ENCODE measurements at places on chromosomes 6 and 20.

DNA sequence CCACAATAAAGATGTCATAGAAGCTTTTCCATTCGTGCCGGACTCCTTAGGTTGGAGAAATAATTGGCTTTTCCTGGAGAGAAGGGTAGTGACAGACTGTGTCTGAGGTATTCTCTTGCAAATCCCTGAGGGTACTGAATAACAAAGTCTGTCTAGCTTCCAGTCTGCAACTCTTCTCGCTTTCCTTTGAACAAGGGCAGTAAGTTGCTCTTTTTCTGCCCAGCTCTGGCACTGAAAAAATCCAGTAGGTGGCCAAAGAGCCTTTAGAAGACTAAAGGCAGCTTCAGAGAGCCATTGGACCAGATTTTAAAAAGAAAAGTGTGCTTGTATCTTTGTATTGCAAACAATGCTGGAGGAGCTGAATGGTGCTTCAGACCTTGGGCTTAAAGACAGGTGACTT is 20.7 kb upstream of the RREB1 start:
- DNase-seq: no peak

GRCh38 chr20:40815156-40816038 is 126.4 kb upstream of the MAFB start:
- DNase-seq: no peak

- DNase-seq: no peak
These were observed 588.4 kb upstream of the CITED2 start for GRCh38 chr6:139962654-139963347.

- DNase-seq: no peak
These were observed 608.3 kb upstream of the CITED2 start for GRCh38 chr6:139982652-139983295.

GRCh38 chr6:101398716-101399615 is 5.5 kb downstream of the GRIK2 start:
- no peak for DNase-seq

DNA sequence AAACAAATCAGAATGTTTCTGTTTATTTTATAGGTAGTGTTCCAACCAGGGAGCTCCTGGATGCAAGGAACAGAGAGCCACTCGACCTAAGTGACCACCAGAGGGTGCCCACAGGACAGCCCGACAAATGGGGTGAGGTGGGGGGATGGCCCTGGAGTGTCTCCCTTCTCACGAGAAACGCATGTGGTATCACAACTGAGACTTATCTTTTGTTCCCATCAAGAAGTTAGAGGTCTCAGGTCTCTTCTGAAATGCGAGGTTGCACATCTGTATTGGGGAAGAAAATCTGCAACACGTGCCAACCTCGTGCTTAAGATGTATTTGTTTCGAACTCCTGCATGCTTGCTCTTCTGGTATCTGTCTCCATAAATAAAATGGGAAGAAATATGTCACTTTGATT is 104.0 kb downstream of the ISM1 start:
- DNase-seq: no peak

DNA sequence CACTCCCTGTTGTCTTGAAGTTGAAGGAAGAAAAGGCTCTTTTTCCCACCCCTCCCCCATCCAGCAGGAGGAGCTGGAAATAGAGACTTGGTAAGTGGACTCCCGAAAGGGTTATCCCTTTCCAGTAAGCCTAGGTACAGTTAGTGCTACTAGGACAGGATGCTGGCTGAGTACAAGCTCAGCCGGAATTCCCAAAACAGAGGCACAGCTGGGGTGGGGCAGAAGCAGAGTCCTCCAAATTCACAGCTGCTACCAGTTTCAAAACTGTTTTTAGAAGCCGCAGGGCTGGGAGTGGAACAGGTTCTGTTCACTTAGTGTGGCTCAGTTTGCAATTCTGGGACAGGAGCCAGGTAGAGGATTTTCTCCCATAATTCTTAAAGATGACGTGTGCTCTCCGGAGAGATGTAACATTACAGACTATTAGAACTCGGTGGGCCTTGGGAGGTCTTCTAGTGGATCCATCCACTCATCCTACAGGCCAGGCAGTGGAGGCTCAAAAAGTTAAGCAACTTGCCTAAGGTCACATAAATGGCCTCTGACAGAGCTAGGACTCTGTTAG is 19.0 kb upstream of the UTRN start:
- peak; percentile 53 for DNase-seq

DNA sequence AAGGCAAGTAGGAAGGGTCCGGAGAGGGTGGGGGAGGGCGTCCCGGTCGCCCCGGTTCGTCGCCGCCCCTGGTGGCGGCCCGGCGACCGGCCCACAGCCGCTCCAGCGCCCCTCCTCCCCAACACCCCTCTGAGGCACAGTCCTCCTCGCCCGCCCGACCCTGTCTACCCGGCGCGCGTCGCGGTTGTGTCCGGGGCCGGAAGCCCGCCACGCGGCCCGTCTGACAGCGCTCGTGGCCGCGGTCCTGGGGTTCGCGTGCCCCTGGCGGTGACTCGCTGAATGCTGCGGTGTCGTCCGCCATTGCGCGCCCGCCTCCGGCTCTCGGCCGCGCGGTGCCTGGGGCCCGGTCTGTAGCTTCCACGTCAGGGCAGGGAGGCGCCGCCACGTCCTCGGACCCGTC is 335.3 kb upstream of the DEFB115 start:
- DNase-seq: no peak

DNA sequence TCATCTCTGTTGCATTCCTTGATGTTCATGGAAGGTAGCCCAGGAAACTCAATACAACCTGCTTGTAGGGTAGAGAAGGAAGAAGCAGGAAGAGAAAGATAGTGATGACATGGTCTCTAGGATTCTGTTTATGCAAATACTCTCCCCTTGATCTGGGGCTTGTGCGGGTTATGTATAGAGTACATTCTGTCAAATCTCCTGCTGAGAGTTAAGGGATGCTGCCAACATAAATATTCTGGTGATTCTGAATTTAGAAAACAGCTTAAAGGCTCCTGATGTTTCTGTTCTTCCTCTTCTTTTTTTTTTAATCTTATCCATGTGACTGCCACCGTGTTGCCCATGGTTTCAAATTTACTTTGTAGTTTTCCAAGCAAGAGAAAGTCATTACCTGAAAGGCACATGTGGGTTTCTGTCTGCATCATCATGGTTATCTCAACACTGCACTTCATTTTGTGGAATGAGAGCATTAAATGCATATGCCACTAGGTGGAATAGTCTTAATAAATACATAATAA is 150.6 kb downstream of the RPS12 start:
- DNase-seq: no peak

GRCh38 chr6:110329714-110330436 is 28.3 kb downstream of the METTL24 start:
- DNase-seq: no peak

DNA sequence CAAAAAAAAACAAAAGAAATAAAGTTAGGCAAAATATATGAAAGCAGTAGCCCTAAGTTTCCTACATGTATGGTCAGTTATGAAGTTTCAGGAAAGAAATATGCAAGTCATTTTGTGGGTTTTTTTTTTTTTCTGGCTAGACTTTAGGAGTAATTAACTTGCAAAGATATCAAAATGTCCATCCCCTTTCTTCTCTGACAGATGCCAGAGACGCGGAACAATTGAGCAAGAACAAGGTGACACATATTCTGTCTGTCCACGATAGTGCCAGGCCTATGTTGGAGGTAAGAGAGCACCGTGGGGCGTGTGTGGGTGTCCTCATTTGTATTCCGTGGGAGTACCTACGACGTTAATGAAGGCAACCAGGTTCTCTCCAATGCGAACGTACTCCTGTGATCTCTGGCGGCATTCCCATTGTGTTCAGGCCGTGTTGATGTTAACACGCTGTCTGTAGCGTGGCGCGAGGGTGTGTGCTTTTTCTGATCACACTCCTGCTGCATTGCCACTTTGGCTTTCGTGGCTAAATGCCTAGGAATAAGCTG is 19.5 kb downstream of the DUSP22 start:
- DNase-seq: no peak

- no peak for DNase-seq
These were observed 15.7 kb upstream of the NHSL1 start for GRCh38 chr6:138514860-138515540.

DNA sequence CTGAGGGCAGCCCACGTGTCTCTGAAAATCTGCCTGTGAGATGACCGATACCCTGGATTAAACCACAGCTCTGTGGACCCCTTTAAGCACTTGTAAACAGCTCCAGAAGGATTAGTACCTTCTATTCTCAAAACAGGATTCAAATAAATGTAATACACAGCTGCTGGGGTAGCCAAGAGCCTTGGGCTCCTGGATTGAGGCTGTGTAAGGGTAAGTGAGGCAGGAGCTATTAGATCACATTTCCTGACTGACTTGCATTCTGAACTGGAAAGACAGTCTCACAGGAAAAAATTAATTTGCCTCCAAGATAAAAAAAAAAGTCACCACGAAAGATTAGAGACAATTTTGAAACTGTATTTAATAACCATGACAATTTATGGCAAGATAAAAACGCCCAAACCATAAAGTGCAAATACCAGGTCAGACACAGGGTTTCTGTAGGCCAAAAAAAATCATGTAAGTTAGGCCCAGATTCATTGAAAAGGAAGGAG is 78.0 kb downstream of the TRMT11 start:
- DNase-seq: no peak

GRCh38 chr6:3293271-3294155 is 34.8 kb downstream of the PSMG4 start:
- no peak for DNase-seq

DNA sequence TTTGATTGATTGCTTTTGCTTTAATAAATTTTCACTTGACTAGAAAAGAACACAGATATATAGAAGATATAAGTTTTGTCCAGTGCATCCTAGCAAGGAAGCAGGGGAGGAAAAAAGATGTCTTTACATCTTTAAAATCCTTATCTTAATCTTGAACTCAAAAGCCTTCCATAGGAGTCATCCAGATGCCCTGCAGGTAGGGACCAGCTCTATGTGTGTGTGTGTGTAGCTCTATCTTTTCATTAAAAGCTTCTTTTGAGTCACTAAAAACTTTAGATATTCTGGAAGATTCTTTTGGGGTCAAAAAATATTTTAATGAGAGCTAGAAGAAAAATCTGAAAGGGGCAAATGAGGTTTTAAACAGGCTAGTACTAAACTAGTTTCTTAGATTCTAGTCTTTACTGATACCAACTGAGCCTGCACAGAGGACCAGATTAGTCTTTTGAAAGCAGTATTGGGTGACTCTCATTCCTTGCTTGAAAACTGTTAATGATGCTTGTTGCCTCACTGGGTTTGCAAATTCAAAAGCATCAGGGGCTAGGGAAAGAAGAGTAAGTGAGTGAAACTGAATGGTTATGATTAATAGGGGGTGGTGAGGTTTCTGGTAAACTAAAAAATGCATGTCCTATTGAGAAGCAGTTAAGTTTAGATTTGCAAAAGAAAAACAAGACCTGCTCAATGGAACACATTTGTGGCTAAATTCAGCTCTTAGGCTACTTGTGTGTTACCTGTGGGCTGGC is 40.6 kb upstream of the JAG1 start:
- no peak for DNase-seq

DNA sequence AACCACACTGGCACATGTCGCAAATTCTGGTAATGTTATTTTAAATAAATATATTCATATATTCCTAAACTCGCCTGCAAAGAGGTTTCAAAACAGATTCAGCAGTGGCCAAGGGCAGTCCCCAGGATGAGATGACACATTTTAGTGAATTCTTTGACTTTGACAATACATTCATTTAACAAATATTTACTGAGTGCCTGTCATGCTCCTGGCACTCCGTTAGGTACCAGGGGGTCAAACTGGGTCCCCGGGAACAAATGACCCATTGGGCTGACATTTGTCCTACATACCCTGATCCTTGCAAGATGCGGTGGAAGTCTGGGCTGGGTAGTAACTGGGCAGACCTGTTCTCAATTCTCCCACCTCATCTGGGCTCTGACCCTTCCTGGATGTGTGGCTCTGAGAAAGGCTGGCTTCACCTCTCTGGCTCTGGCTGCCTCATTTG is 74.9 kb downstream of the FYN start:
- no peak for DNase-seq

- DNase-seq: no peak
These were observed 395.8 kb upstream of the MARCKS start for GRCh38 chr6:113461153-113461932.

DNA sequence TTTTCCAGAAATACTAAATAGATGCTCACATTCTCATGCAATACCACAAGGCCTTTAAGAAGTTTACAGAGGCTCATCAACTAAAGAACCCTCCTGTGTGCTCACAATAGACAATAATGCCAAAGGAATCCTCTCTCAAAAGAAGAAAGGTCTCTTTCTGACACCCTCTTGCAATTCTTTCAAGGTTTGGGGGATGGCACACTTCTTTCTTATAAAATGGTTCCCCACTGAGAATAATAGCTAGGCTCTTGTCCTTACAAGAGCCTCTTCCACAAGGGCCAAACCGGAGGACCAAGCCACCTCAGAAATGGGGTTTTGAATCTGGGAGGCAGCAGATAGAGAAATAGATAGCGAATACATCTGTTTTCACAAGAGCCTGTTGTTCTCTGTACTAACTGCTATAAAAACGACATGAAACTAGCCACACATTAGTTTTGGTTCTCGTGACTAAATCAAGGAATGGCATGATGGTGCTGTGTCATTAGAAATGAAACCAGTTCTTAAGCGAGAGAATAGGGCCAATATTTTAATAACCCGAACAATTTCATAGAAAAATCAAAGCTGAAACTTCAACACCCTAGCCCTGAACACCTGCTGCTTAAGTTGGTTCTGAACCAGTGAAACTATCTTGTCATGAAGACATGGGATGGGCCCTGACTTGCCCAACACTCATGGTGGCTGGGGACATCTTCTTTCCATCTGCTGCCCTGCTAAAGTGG is 81.1 kb downstream of the PRDM1 start:
- no peak for DNase-seq

DNA sequence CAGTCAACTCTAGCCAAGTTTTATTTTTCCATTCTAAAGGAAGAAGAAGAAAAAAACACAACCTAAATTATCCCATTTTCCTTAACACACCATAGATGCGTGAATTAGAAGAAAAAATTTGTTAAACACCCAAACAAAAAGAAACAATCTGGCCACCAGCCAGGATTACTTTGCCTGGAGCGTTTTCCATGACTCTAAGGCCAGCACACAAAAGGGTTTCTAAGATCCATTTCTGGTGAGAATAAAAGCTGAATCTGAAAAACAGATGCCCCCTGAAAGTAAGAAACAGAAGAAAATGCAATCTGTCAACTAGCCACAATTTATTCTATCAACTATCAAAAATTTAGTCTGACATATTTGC is 267.2 kb upstream of the SULF2 start:
- DNase-seq: no peak

Measured in epithelial cell of prostate (primary cell).